ENCODE measurements at places on chromosomes 5 and 9. TPM values are rescaled to one million over a fixed set of nuclear protein-coding genes. Genes with fewer than 3 reads are reported as not detected.

- H3K36me3 ChIP-seq, result no peaks in the 10 kb centered on the region
- DNase-seq, result peak; percentile 58
- H3K4me1 ChIP-seq, result no peaks in the 10 kb centered on the region
- H3K4me3 ChIP-seq, result no peak overlapping the region
- H3K27ac ChIP-seq, result no peak overlapping the region
Measured at GRCh38 chr9:1604942-1605560, 410.1 kb upstream of the SMARCA2 start.

DNA sequence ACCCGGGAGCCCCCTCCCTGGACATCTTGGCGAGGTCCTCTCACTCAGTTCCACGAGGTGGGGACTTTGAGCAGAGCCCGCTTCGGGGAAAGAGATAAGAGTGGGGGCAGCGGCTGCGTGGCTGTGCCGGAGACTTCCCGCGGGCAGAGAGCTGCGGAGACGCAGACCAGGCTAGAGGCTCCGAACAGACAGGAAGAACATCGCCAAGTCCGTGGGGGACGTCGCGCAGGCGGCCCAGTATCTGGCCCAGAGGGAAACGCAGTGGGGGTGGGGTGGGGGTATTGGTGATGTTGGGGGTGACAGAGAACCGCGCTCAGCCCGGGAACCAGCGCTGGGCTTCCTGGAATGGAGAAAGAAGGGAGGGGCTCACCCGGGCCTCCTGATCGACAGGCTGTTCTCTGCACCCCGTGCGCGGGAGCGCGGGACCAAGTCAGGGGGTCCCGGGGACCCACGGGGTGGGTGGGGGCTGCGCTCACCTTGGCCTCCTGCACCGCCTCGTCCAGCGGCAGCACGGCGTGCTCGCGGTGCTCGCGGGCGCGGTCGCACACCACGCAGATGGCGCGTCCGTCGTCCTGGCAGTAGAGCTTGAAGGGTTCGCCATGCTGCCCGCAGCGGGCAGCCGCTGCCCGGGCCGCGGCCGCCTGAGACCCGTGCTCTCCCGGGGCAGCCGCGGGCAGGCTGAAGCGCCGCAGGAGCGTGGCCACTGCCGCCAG, 727 bp downstream of the TRIM7 start:
- peaks cover 32% of the 10 kb centered on the region for H3K4me1 ChIP-seq
- H3K4me3 ChIP-seq, result peak overlapping the region; percentile 86
- H3K36me3 ChIP-seq, result peaks cover 13% of the 10 kb centered on the region

GRCh38 chr9:5389109-5389732, 48.5 kb downstream of the PLGRKT start:
- no peaks in the 10 kb centered on the region for H3K27me3 ChIP-seq
- H3K27ac ChIP-seq, result peak overlapping the region; percentile 16
- peak; percentile 62 for DNase-seq
- no peak overlapping the region for H3K4me3 ChIP-seq
- peaks cover 21% of the 10 kb centered on the region for H3K4me1 ChIP-seq
- H3K36me3 ChIP-seq, result peaks cover 9% of the 10 kb centered on the region

- no peak for DNase-seq
- H3K27ac ChIP-seq, result no peak overlapping the region
- H3K27me3 ChIP-seq, result no peaks in the 10 kb centered on the region
- no peak overlapping the region for H3K4me3 ChIP-seq
Measured at GRCh38 chr9:77677397-77677796, 29.3 kb upstream of the GNA14 start.

GRCh38 chr5:13990896-13991295, 46.4 kb upstream of the DNAH5 start:
- no peak overlapping the region for H3K27ac ChIP-seq
- peaks cover 5% of the 10 kb centered on the region for H3K27me3 ChIP-seq
- H3K4me1 ChIP-seq, result no peaks in the 10 kb centered on the region
- DNase-seq, result no peak
- H3K4me3 ChIP-seq, result no peak overlapping the region
- no peaks in the 10 kb centered on the region for H3K36me3 ChIP-seq

DNA sequence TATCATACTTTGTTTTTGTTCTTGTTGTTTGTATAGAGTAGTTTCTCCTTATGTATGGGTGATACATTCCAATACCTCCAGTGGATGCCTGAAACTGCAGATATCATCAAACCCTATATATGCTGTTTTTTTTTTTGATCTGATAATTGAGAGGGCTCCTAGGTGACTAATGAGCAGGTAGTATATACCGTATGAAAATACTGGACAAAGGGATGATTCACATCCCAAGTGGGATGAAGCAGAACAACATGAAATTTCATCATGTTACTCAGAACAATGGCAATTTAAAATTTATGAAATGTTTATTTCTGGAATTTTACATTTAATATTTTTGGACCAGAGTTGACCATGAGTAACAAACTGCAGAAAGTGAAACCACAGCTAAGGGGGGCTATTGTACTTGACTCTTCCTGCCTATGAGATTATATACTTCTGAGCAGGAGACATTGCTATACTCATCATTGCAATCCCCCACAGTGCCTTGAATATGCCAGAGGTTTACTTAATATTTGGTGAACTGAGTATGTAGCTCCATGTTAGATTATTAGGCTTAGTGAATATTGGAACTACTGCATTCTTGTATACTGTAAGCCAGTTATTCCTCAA, 258.7 kb upstream of the FBXL7 start:
- H3K4me3 ChIP-seq, result no peak overlapping the region
- no peaks in the 10 kb centered on the region for H3K4me1 ChIP-seq
- DNase-seq, result no peak

GRCh38 chr9:80375477-80375876, 803.7 kb downstream of the TLE4 start:
- no peak for DNase-seq
- no peaks in the 10 kb centered on the region for H3K36me3 ChIP-seq
- H3K27ac ChIP-seq, result no peak overlapping the region
- H3K4me3 ChIP-seq, result no peak overlapping the region
- no peaks in the 10 kb centered on the region for H3K27me3 ChIP-seq

GRCh38 chr9:2216591-2216990, 201.4 kb downstream of the SMARCA2 start:
- H3K4me3 ChIP-seq, result no peak overlapping the region
- H3K36me3 ChIP-seq, result no peaks in the 10 kb centered on the region
- no peak for DNase-seq
- no peaks in the 10 kb centered on the region for H3K27me3 ChIP-seq

DNA sequence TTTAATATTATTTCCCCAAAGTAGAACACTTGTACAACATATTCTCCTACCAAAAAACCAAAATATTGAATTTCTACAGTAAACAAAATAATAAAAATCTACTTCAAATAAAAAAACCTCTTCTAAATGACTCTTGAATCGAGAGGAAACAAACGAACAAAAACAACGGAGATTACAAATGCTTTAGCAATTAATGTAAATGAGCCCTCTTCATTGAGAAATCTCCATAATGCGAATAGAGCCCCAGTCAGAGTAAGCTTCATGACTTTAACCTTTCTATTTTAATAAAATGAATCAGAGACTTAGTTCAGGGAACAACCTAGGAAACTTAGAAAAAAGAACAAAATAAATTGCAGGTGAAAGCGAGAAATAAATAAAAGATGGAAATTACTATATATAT, 129.3 kb upstream of the SEMA6A start:
- no peaks in the 10 kb centered on the region for H3K36me3 ChIP-seq
- H3K4me1 ChIP-seq, result no peaks in the 10 kb centered on the region
- no peaks in the 10 kb centered on the region for H3K27me3 ChIP-seq
- no peak for DNase-seq

DNA sequence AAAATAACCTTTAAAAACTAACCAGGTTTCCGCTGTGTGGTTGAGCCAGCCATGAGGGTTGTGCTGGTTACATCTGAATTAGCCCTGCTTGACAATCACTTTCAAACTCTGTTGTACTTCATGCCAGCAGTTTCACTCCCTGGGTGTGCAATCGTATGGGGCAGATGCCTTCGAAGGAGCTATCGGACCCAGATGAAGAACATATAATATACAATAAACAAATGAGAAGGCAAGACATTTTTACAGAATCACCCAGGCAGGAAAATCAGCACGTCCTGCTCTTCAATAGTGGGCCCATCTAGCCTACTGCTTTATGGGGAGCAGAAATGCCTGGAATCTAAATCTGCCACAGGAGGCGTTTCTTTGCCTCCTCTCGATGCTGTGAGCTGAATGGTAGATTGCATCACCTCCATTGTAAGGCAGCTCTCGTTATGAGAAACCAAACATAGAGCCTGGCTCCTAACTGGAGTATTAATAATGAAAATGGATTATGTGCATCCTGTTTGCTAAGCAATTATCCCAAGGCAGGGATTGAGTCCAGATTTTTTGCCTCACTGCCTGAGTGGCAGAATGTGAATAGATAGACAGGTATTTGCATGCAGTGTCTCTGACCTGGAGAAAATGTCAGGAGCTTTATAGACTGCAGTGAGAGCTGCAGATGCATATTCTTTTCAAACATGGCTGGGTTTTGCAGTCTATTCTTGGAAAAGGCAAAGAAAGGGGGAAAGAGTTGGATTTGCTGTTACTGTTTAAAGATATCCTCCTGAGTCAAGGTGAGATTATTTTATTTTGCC, 143.3 kb upstream of the SMARCA2 start:
- no peak overlapping the region for H3K27ac ChIP-seq
- peaks cover 36% of the 10 kb centered on the region for H3K27me3 ChIP-seq
- H3K4me3 ChIP-seq, result no peak overlapping the region

- H3K4me3 ChIP-seq, result no peak overlapping the region
- peaks cover 10% of the 10 kb centered on the region for H3K27me3 ChIP-seq
- no peak overlapping the region for H3K27ac ChIP-seq
- peaks cover 2% of the 10 kb centered on the region for H3K4me1 ChIP-seq
Measured at GRCh38 chr9:137437691-137438590, 3.2 kb downstream of the ENTPD8 start.

GRCh38 chr9:121453232-121453892, 46.3 kb downstream of the GGTA1 start:
- H3K27me3 ChIP-seq, result peaks cover 21% of the 10 kb centered on the region
- no peak overlapping the region for H3K4me3 ChIP-seq
- no peak for DNase-seq

- peaks cover 2% of the 10 kb centered on the region for H3K4me1 ChIP-seq
- H3K27me3 ChIP-seq, result peaks cover 26% of the 10 kb centered on the region
- no peak for DNase-seq
- no peak overlapping the region for H3K4me3 ChIP-seq
- no peaks in the 10 kb centered on the region for H3K36me3 ChIP-seq
Measured at GRCh38 chr5:10301266-10301665, 6.4 kb downstream of the CMBL start.

- DNase-seq, result no peak
- H3K4me3 ChIP-seq, result no peak overlapping the region
- peaks cover 34% of the 10 kb centered on the region for H3K4me1 ChIP-seq
- H3K36me3 ChIP-seq, result peaks cover 1% of the 10 kb centered on the region
- no peak overlapping the region for H3K27ac ChIP-seq
Measured at GRCh38 chr5:52767766-52768480, 19.8 kb upstream of the ITGA1 start.

DNA sequence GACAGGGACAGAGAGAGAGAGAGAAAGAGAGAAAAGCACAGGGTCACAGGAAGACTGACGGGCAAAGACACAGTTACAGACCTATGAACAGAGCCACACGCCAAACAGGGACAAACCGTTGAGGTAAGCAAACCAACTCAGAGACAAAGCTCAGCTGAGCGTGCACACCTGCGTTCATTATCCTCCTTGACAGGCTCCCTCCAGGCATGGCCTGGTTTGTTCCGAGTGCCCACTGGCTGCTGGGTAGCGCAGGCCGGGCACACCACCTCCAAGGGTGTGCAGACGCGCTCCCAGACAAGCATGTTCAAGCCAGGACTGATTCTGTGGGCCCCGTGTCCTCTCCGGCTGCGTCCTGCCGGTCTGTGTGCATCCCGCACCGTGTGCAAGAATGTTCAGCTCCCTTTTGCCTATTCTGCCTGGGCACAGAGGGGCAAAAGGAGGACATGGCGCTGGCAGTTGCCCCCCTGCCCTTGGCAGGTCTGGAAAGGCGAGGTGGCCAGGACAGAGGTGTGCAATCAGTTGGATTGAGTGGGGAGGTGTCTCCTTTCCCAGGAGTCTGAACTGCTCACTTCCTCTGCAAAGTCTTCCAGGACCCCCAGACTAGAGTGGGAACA, 467 bp upstream of the SMIM32 start:
- DNase-seq, result no peak
- H3K4me3 ChIP-seq, result no peak overlapping the region
- no peaks in the 10 kb centered on the region for H3K36me3 ChIP-seq
- H3K27me3 ChIP-seq, result peaks cover 41% of the 10 kb centered on the region
- no peak overlapping the region for H3K27ac ChIP-seq

- peak overlapping the region; percentile 92 for H3K27ac ChIP-seq
Measured at GRCh38 chr5:891837-892393, 686 bp downstream of the BRD9 start.

GRCh38 chr9:126495411-126496180, 118.1 kb upstream of the LMX1B start:
- H3K27me3 ChIP-seq, result peaks cover 24% of the 10 kb centered on the region
- no peak for DNase-seq
- H3K36me3 ChIP-seq, result no peaks in the 10 kb centered on the region
- peaks cover 2% of the 10 kb centered on the region for H3K4me1 ChIP-seq

GRCh38 chr9:92424340-92424739, at the start of gene OMD:
Gene OMD (minus strand): TSS chr9:92424471. CDS start chr9:92417558, 6,913 bp downstream.
- H3K4me3 ChIP-seq, result no peak within 1 kb of the TSS
- H3K27ac ChIP-seq, result no peak within 1 kb of the TSS
- no peaks in the 10 kb centered on the region for H3K36me3 ChIP-seq
- H3K4me1 ChIP-seq, result no peaks in the 10 kb centered on the region
- DNase-seq, result no peak

- H3K4me1 ChIP-seq, result no peaks in the 10 kb centered on the region
- no peak overlapping the region for H3K27ac ChIP-seq
- no peaks in the 10 kb centered on the region for H3K36me3 ChIP-seq
- peaks cover 2% of the 10 kb centered on the region for H3K27me3 ChIP-seq
- no peak overlapping the region for H3K4me3 ChIP-seq
- DNase-seq, result no peak
Measured at GRCh38 chr5:31983851-31984250, 190.3 kb downstream of the GOLPH3 start.

DNA sequence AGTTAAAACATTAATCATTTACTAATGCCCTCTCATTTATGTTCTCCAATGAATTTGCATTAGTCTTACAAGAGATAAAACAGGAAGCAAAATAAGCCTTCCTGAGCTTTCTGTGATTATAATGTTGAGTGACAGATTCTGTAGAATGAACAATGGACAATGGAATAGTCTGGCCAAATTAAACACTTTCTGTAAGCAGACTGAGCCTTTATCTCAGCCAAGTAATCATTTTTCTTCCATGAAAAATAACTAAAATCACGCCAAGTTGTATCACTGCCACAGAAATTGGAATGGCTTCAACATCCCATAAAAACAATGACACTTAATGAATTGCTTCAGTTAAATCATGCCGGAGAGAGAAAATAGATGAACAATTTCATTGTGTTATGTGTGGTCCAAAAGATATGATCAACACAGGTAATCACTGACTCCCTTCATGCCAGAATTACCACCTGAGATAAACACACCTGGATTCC, 63.0 kb downstream of the TSSK1B start:
- H3K27ac ChIP-seq, result no peak overlapping the region
- no peak for DNase-seq
- H3K4me3 ChIP-seq, result no peak overlapping the region

- DNase-seq, result no peak
- no peak overlapping the region for H3K4me3 ChIP-seq
- H3K4me1 ChIP-seq, result no peaks in the 10 kb centered on the region
- H3K27ac ChIP-seq, result no peak overlapping the region
- no peaks in the 10 kb centered on the region for H3K36me3 ChIP-seq
Measured at GRCh38 chr9:89878687-89879086, 273.9 kb downstream of the GADD45G start.

Gene ZNF883
- total RNA-seq, result 0.24 TPM

Gene HSPB3
- not detected for total RNA-seq

Gene GLDC
- 1.1 TPM for total RNA-seq

Gene FAXDC2
- total RNA-seq, result not detected

Gene RGS7BP
- total RNA-seq, result not detected

Gene FBP2
- not detected for total RNA-seq

Gene PLK2
- total RNA-seq, result 25.6 TPM

Gene SPATA6L
- total RNA-seq, result not detected

Gene PDCD1LG2
- 1.5 TPM for total RNA-seq

Measured in activated CD4-positive, alpha-beta T cell treated with anti-CD3 and anti-CD28 coated beads, Interleukin-2, amount 10 ng/mL, durations not matched to agents 24 days and 14 days (primary cell).